PC-9 (cell line): ENCODE measurements at places on chromosomes 5 and 9. TPM values are rescaled to one million over a fixed set of nuclear protein-coding genes. Genes with fewer than 3 reads are reported as not detected.

DNA sequence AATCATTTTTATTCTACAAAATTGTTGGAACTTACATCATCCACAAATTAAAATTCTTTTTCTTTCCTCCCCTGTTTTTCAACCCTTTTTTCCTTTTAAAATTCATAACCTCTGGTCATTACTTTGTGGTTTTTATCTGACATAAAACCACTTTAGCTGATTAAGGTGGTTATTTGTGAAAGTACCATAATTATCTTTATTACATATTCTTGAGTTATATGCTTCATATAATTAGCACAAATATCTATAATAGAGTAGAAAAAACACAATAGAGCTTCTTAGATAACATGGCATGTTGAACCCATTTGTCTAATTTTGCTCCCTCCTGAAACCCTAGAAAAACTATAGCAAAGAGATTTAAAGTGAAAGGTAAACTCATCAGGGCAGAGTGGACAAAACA is 22.9 kb upstream of the PPIC start:
- no peaks in the 10 kb centered on the region for H3K4me1 ChIP-seq
- H3K27me3 ChIP-seq: no peaks in the 10 kb centered on the region
- DNase-seq: no peak
- no peaks in the 10 kb centered on the region for H3K36me3 ChIP-seq
- no peak overlapping the region for H3K4me3 ChIP-seq

GRCh38 chr5:73853091-73853490 is 227.1 kb downstream of the ARHGEF28 start:
- peaks cover 37% of the 10 kb centered on the region for H3K36me3 ChIP-seq
- H3K27me3 ChIP-seq: no peaks in the 10 kb centered on the region
- peak overlapping the region; percentile 71 for H3K27ac ChIP-seq
- peak; percentile 57 for DNase-seq
- no peak overlapping the region for H3K4me3 ChIP-seq

GRCh38 chr5:179885491-179886090 is 22.1 kb downstream of the TBC1D9B start:
- no peaks in the 10 kb centered on the region for H3K27me3 ChIP-seq
- H3K27ac ChIP-seq: no peak overlapping the region
- no peaks in the 10 kb centered on the region for H3K4me1 ChIP-seq
- peaks cover 38% of the 10 kb centered on the region for H3K36me3 ChIP-seq
- H3K4me3 ChIP-seq: no peak overlapping the region
- no peak for DNase-seq

DNA sequence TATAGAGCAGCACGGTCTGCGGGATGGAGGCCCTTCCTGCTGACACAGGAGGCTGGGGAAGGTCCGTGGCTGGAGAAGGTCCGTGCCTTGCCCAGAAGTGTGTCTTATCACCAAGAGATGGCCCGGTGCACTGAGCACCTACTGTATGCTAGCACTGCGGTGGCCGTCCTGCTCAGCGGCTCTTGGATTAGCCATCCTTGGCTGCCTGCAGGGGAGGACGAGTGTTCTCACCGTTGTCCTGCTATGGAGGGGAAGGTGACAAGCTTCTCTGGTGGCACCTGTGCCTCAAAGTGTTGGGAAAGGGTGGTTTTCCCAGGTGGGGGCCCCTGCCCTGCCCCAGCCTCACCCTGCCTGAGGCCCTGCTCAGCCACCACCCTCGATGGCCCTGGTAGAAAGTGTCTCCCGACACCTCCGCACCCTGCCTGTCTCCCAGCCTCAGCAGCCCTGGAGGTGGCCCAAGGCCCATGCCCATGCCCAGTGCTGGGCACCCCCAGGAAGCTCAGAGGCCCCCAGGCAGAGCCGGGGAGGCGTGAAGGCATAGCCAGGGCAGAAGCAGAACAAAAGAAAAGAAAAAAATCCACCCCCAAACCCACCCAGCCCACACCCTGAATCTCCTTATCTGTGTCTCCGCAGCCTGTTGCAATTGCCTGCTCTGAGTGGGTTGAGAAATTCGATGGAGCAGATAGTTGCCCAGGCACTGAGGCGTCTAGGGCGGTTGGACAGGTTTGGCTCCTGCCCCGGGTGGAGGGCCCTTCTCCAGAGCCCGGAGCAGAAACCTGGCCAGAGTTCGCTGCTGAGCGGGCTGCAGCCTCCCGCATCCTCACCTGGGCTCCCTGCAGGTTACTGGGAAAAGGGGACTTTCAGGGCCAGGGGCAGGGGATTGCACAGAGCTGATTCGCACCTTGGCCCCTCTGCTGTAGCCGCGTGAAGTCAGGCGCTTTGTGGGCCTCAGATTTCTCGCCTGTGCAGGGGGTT is 30.5 kb downstream of the RXRA start:
- peak overlapping the region; percentile 63 for H3K4me3 ChIP-seq
- H3K27me3 ChIP-seq: no peaks in the 10 kb centered on the region
- H3K27ac ChIP-seq: peak overlapping the region; percentile 87
- no peaks in the 10 kb centered on the region for H3K36me3 ChIP-seq

MARVELD2 gene
- 16.2 and 21.0 TPM in 2 replicates for total RNA-seq

NTRK2 gene
- total RNA-seq: not detected in 2 replicates

SLC24A2 gene
- total RNA-seq: not detected in 2 replicates

DOCK8 gene
- total RNA-seq: 7.5 and 8.1 TPM in 2 replicates

DNA sequence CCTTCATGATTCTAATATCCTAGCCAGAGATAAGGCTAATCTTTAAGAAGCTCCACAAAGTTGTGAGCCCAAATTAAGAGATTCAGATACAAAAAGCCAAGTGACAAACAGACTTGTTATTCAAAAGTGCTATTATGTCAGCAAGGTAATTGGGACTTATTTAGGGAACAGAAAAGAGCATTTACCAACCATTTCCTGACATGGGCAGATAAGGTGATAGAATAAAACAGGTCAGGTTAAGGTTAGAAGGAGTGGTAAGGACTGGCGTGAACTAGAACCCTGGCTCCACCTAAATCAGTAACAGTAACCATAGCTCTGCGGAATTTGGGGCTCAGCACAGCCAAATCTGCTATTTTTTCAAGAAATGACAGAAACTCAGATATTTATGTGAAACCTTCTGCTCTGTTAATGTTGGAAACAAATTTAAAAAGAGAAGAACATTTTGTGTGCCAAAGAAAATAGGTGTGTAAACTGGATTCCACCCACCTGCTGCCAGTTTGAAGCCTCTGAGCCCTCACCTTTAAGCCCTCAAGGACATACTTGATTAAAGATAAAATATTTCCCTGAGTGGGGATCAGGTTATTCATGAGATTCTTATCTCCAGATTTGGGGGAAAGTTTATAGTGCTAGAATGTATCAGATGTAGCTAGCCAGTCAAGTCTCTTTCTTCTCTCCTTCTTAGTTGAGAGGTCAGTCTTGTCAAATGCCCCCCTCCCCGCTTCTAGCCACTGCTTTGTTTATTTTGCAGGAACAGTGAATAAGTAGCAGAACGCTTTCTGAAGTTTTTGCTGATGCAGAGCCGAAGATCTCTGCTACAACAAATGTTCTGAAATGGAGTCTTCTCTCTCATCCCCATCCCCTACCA is 10.2 kb upstream of the ERMP1 start:
- H3K4me3 ChIP-seq: peak overlapping the region; percentile 25; the same call in 1 of the 2 replicates
- peaks cover 90% of the 10 kb centered on the region for H3K4me1 ChIP-seq
- H3K27ac ChIP-seq: peak overlapping the region; percentile 99
- peaks cover 10% of the 10 kb centered on the region for H3K36me3 ChIP-seq
- no peaks in the 10 kb centered on the region for H3K27me3 ChIP-seq

GRCh38 chr9:127816728-127817127 is 14.0 kb downstream of the FPGS start:
- no peak overlapping the region for H3K4me3 ChIP-seq
- no peak overlapping the region for H3K27ac ChIP-seq
- DNase-seq: no peak
- 0 out of 2 replicates have a peak, but pooled peaks cover 12% of the 10 kb centered on the region for H3K36me3 ChIP-seq
- H3K27me3 ChIP-seq: no peaks in the 10 kb centered on the region

DNA sequence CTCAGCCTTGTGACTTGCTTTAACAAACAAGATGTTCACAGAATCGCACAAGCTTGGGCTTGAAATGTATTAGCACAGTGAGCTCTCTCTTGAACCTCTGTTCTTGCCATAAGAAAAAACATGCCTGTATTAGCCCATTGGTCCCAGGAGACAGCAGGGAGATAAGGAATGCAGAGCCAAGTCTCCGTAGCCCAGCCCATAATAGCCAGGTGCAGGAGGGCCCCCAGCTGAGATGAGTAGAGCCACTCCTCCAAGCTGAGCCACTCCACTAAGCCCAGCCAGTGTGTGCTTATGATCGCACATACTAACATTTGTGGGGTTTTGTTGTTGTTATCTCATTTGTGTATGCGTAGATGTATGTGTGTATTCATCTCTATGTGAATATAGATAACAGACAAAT is 21.6 kb upstream of the SVEP1 start:
- H3K36me3 ChIP-seq: no peaks in the 10 kb centered on the region
- H3K27ac ChIP-seq: no peak overlapping the region
- H3K4me1 ChIP-seq: peaks cover 26% of the 10 kb centered on the region
- DNase-seq: no peak

DNA sequence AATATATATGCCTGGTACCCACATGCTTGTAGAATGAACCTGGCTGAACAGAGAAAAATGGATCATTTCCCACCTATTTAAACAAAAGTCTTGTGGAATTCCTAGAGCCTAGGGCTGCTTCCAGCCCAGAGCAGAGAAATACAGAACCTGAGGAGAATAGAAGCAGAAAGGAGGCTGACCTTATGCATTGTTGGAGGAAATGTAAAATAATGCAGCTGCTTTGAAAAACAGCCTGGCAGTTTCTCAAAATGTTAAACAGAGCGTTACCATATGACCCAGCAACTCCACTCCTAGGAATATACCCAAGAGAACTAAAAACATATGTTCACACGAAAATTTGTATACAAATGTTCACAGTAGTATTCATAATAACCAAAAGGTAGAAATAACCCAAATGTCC is 15.1 kb downstream of the MAPKAP1 start:
- 0 out of 2 replicates have a peak overlapping the region, but pooled peaks have one; percentile 9 for H3K27ac ChIP-seq
- H3K4me1 ChIP-seq: no peaks in the 10 kb centered on the region
- no peaks in the 10 kb centered on the region for H3K36me3 ChIP-seq
- no peak overlapping the region for H3K4me3 ChIP-seq
- H3K27me3 ChIP-seq: no peaks in the 10 kb centered on the region
